ENCODE measurements at places on chromosomes 2 and 18. TPM values are rescaled to one million over a fixed set of nuclear protein-coding genes. Genes with fewer than 3 reads are reported as not detected.

GRCh38 chr2:110105608-110106467 is 9.8 kb downstream of the MALL start:
- H3K27me3 ChIP-seq = peaks cover 44% of the 10 kb centered on the region
- no peak for DNase-seq
- no peak overlapping the region for H3K27ac ChIP-seq
- H3K4me1 ChIP-seq = peaks cover 33% of the 10 kb centered on the region
- peaks cover 2% of the 10 kb centered on the region for H3K36me3 ChIP-seq

DNA sequence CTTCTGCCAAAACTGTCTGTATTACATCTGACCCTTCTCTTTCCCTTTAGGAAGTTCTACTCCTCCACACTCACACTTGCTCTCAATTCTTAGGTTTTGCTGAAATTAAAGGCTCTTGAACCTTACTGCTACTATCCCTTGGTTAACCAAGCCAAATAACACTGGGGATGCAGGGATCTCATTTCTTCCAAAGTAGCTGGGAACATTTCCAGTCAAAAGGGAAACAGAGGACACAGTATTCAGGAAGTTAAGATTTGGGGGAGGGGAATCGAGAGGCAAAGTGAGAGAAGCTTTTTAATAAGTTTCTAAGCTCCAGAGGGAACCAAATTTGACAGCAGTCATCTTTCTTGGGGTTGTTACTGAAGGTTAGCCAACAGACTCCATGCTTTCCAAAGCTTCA is 6.2 kb downstream of the SEPTIN2 start:
- H3K4me1 ChIP-seq = peaks cover 60% of the 10 kb centered on the region
- DNase-seq = no peak
- H3K27me3 ChIP-seq = no peaks in the 10 kb centered on the region
- H3K27ac ChIP-seq = no peak overlapping the region
- H3K4me3 ChIP-seq = no peak overlapping the region
- H3K36me3 ChIP-seq = peaks cover 63% of the 10 kb centered on the region

GRCh38 chr2:180366481-180366880 is 359.4 kb upstream of the CWC22 start:
- no peaks in the 10 kb centered on the region for H3K27me3 ChIP-seq
- H3K4me1 ChIP-seq = no peaks in the 10 kb centered on the region
- H3K27ac ChIP-seq = no peak overlapping the region
- H3K36me3 ChIP-seq = no peaks in the 10 kb centered on the region
- DNase-seq = no peak
- no peak overlapping the region for H3K4me3 ChIP-seq

GRCh38 chr18:76657911-76658470 is 162.9 kb upstream of the ZNF516 start:
- H3K27me3 ChIP-seq = peaks cover 32% of the 10 kb centered on the region
- no peaks in the 10 kb centered on the region for H3K36me3 ChIP-seq
- peaks cover 15% of the 10 kb centered on the region for H3K4me1 ChIP-seq
- H3K27ac ChIP-seq = no peak overlapping the region
- no peak for DNase-seq
- no peak overlapping the region for H3K4me3 ChIP-seq

DNA sequence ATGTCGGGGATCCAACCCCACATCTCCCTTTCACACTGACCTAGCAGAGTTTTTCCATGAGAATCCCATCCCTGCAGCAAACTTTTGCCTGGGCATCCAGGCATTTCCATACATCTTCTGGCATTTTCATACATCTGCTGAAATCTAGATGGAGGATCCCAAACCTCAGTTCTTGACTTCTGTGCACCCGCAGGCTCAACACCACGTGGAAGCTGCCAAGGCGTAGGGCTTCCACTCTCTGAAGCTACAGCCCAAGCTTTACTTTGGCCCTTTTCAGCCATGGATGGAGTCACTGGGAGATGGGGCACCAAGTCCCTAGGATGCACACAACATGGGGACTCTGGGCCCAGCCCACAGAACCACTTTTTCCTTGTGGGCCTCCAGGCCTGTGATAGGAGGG is 32.2 kb upstream of the TEX51 start:
- H3K4me3 ChIP-seq = no peak overlapping the region
- DNase-seq = no peak
- H3K27ac ChIP-seq = no peak overlapping the region
- no peaks in the 10 kb centered on the region for H3K36me3 ChIP-seq

DNA sequence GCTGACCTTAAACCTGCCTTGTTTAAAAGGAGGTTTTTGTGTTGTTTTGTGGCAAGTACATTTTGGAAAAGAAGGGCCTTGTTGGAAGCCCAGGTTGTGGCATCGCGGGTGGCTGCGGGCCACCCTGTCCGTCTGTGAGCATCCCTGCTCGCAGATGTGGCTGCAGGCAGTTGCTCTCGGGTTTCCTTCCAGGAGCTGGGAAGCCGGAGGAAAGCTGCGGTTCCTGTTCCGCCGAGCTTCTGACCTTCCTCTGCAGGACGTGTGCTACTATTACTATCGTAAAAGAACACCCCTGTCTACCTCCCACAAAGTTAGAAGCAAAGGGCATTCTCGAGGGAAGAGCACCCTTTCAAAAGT is 766 bp downstream of the MFF start:
- H3K4me1 ChIP-seq = peaks cover 44% of the 10 kb centered on the region
- peak overlapping the region; percentile 96 for H3K27ac ChIP-seq
- peaks cover 18% of the 10 kb centered on the region for H3K36me3 ChIP-seq
- no peaks in the 10 kb centered on the region for H3K27me3 ChIP-seq
- DNase-seq = no peak

DNA sequence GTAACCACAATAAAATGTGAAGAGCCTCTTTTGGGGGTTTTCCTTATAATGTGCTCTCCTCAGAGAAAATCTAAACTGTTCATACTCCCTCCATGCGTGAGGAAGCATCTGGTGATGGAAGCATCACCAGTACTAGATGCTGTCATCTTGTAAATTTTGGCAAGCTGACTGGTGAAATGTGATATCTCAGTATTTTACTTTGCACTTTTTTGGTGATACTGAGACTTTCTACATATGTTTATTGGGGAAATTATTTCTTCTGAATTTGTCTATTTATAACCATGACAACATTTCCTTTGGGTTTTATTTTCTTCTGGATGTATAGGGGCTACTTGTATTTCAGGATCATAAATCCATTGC is 95.9 kb upstream of the DLGAP1 start:
- H3K4me3 ChIP-seq = no peak overlapping the region
- no peak for DNase-seq
- no peaks in the 10 kb centered on the region for H3K36me3 ChIP-seq

- no peaks in the 10 kb centered on the region for H3K4me1 ChIP-seq
- DNase-seq = no peak
- no peak overlapping the region for H3K27ac ChIP-seq
- no peaks in the 10 kb centered on the region for H3K36me3 ChIP-seq
These were observed 136.9 kb downstream of the GAREM1 start for GRCh38 chr18:32333781-32334180.

- H3K27ac ChIP-seq = no peak overlapping the region
- no peaks in the 10 kb centered on the region for H3K4me1 ChIP-seq
- no peaks in the 10 kb centered on the region for H3K36me3 ChIP-seq
These were observed 171.1 kb downstream of the ZEB2 start for GRCh38 chr2:144348846-144349245.

DNA sequence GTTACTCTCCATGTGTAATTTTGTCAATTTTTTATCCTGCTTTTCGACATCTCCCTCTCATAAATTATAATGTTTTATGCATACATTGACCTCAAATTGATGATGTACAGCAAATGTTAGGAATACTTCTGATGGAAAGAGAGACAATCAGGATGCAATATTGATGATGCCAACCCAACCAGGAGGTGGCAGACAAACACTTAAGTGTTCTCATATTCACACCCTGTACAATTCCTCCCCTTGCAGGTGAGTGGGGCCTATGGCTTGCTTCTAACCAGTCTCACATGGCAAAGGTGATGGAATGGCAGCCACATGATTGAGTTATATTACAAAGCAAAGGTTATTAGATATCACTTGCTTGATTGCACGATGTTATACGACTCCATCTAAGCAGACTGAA is 594.3 kb upstream of the REG3G start:
- H3K4me1 ChIP-seq = no peaks in the 10 kb centered on the region
- H3K36me3 ChIP-seq = no peaks in the 10 kb centered on the region
- no peak for DNase-seq
- no peaks in the 10 kb centered on the region for H3K27me3 ChIP-seq
- H3K27ac ChIP-seq = no peak overlapping the region

- no peak for DNase-seq
- no peaks in the 10 kb centered on the region for H3K36me3 ChIP-seq
- no peaks in the 10 kb centered on the region for H3K4me1 ChIP-seq
These were observed 1432.2 kb upstream of the ACVR2A start for GRCh38 chr2:146412625-146413024.

- no peak for DNase-seq
- H3K27me3 ChIP-seq = no peaks in the 10 kb centered on the region
- no peak overlapping the region for H3K27ac ChIP-seq
- H3K36me3 ChIP-seq = no peaks in the 10 kb centered on the region
These were observed 463.2 kb downstream of the CDH2 start for GRCh38 chr18:27713738-27714095.

- peaks cover 58% of the 10 kb centered on the region for H3K36me3 ChIP-seq
- peaks cover 17% of the 10 kb centered on the region for H3K4me1 ChIP-seq
- no peak for DNase-seq
- no peaks in the 10 kb centered on the region for H3K27me3 ChIP-seq
- no peak overlapping the region for H3K27ac ChIP-seq
These were observed 9.1 kb downstream of the GPR155 start for GRCh38 chr2:174477759-174478158.

DNA sequence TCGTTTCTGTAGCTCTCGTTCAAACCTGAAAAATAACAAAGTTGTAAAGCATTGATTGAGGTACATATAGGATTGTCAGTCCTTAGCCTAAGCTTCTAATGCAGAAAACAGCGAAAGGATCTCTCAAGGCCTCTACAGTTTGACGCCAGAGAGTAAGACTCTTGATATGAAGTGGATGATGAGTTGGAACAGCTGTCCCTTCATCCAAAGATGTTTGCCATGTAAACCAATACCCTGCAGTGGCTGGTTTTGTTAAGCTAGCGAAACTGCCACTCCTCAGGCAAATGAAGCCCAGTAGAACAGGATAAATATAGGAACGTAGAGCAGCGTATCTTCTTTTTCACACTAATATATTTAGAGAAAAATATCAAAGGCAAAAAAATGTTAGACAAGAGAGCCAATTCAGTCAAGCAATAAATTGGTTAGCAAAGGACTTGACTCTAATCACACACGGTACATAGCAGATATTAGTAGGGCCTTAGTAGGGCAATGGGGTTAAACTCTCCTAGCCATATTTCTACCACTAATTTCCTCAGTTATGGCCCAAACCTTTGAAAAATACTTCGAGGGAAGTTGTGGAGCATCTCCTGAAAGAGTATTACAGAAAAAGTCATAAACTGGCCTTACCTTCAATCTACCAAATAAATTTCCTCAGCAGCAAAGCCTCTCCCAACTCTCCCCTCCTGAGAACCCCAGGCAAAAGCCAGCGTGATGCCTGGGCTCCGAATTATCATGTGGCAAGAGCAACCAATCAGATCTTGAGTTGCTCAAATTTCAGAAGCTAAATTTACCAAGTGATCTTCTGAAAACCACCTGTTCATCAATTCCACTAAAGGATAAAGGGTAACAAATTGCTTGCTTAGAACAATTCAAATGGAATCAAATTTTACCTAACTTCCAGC is at the start of gene NEB:
NEB (minus strand) TSS at position 706 of the 902 bp plus-strand sequence. CDS start 1,320 bp downstream, outside the sequence.
- DNase-seq = no peak
- H3K36me3 ChIP-seq = no peaks in the 10 kb centered on the region
- H3K4me3 ChIP-seq = no peak within 1 kb of the TSS
- H3K27ac ChIP-seq = no peak within 1 kb of the TSS
- H3K4me1 ChIP-seq = no peaks in the 10 kb centered on the region
- H3K27me3 ChIP-seq = peaks cover 8% of the 10 kb centered on the region

DNA sequence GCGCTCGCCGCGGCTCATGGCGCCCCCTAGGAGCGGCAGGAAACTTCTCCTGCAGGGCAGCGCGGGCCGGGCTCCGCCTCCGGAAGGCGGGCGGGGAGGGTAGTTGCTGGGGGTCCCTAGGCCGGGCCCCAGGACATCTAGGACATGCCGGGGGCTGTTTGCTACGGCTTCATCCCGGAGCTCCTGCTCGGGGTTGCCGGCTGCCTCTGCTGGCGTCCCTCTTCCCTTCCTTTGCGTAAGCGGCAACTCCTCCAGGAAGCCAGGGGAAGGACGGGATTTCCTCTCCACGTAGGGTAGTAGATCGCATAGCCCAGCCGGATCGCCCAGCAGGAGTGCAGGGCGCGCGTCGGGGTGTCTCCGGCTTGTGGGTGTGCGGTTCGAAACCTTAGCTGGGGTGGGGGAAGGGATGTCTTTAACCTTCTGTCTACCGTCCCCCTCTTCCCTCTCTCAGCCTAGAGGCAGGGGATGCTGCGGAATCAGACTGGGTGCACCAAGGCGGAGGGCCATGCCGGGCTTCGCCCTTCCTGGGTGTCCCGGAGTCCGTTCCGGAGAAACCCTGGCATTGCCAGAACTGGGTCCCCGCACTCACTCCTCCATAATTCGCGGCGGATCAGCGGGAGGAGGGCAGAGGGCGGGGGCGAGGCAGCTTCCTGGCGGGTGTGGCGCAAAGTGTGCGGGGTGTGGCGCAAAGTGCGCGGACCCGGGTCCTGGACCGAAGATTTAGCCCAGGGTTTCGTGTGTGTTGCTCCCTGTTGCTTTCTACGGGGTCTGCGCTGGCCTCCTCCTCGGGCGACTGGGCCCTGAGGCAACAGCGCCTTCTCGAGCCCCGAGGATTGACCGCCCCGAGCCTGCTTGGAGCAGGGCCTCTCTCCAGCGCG is 12.2 kb upstream of the SKOR2 start:
- no peaks in the 10 kb centered on the region for H3K4me1 ChIP-seq
- no peak for DNase-seq
- H3K27ac ChIP-seq = no peak overlapping the region
- no peak overlapping the region for H3K4me3 ChIP-seq
- no peaks in the 10 kb centered on the region for H3K36me3 ChIP-seq

- no peak for DNase-seq
- no peaks in the 10 kb centered on the region for H3K27me3 ChIP-seq
- no peaks in the 10 kb centered on the region for H3K4me1 ChIP-seq
These were observed 76.4 kb downstream of the TANC1 start for GRCh38 chr2:159044804-159045286.

- H3K4me3 ChIP-seq = no peak overlapping the region
- no peak overlapping the region for H3K27ac ChIP-seq
- no peak for DNase-seq
- peaks cover 13% of the 10 kb centered on the region for H3K27me3 ChIP-seq
- H3K36me3 ChIP-seq = no peaks in the 10 kb centered on the region
- H3K4me1 ChIP-seq = no peaks in the 10 kb centered on the region
These were observed 26.1 kb upstream of the SETBP1 start for GRCh38 chr18:44654573-44654972.

- no peaks in the 10 kb centered on the region for H3K4me1 ChIP-seq
- DNase-seq = no peak
- H3K27ac ChIP-seq = no peak overlapping the region
- H3K27me3 ChIP-seq = peaks cover 3% of the 10 kb centered on the region
- no peaks in the 10 kb centered on the region for H3K36me3 ChIP-seq
These were observed 150.7 kb upstream of the LMAN1 start for GRCh38 chr18:59509481-59510442.

GRCh38 chr2:12778811-12779579 is 62.3 kb downstream of the TRIB2 start:
- H3K36me3 ChIP-seq = no peaks in the 10 kb centered on the region
- H3K4me3 ChIP-seq = no peak overlapping the region
- peaks cover 5% of the 10 kb centered on the region for H3K4me1 ChIP-seq
- no peak for DNase-seq
- H3K27ac ChIP-seq = no peak overlapping the region

Gene KIF1A
- total RNA-seq = 0.37 TPM

Gene TUBA4B
- total RNA-seq = not detected

Gene CIDEA
- total RNA-seq = not detected

Gene CDKL4
- total RNA-seq = 0.32 TPM

Gene CCDC102B
- total RNA-seq = 2.3 TPM

Gene IL1R2
- total RNA-seq = 0.50 TPM

Gene IL1RL1
- total RNA-seq = not detected
